Pericardium fibroblast (primary cell): ENCODE measurements at places on chromosomes 7 and 10. TPM values are rescaled to one million over a fixed set of nuclear protein-coding genes. Genes with fewer than 3 reads are reported as not detected.

PANK1 gene
- total RNA-seq, result 4.4 and 10.6 TPM in 2 replicates

PTPN20 gene
- total RNA-seq, result 1.0 TPM in 1 of 2 replicates, not detected in the other

DNAH11 gene
- total RNA-seq, result 0.23 TPM in 1 of 2 replicates, not detected in the other

NANOS1 gene
- total RNA-seq, result 5.2 and 6.0 TPM in 2 replicates
